NCI-H446 treated with DMSO at 0.1 percent for 48 hours (cell line): ENCODE measurements at places on chromosomes 2 and 18.

- no peak for DNase-seq
Measured at GRCh38 chr2:70645733-70646419, 92.2 kb upstream of the TGFA start.

GRCh38 chr2:82124629-82125028, 1820.1 kb upstream of the LRRTM1 start:
- DNase-seq = no peak

GRCh38 chr18:8001711-8002301, 434.7 kb downstream of the PTPRM start:
- DNase-seq = no peak

GRCh38 chr2:230775737-230776136, 63.1 kb downstream of the CAB39 start:
- DNase-seq = no peak

DNA sequence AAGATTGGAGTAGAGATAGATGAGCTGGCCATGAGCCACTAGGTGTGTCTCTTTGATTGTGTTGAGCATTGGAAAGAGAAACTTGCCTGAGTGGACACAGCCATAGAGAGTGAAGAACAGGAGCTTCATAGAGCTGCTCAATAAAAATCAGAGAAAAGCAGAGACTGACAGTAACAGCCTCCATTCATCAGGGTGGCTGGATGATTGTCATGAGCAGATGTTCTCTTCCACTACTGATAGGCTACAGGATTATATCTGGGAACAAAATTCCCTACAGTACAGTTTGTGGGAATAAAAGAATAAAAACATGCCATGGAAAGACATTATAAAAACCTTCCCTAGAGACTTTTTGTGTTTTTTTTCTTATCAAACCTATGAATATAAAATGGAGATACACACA, 404.8 kb upstream of the ACVR2A start:
- no peak for DNase-seq

DNA sequence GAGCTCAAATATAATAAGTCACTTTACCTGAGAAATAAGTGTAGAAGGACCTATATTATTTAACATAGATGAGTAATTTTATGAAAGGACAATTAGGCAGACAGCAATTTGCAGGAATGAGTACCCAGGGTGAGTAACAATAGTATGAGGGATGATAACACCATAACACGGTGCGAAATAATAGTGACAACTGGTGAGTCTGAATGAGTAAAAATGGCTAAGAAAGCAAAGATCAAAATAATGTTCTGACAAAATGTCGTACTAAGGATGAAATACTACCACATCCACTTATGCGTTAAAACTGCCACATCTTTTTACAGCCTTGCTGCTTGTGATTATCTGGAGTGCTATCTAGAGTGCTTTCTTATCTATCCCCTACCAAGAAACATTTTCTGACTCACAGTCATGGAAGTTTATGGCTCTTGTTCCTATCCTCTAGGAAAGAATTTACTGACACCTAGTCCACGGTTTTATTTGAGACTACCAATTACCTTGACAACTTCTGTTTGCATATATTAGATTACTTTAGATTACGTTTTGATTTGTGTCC, 929.7 kb downstream of the LRP1B start:
- no peak for DNase-seq
